ENCODE measurements at places on chromosomes 1 and 21.

DNA sequence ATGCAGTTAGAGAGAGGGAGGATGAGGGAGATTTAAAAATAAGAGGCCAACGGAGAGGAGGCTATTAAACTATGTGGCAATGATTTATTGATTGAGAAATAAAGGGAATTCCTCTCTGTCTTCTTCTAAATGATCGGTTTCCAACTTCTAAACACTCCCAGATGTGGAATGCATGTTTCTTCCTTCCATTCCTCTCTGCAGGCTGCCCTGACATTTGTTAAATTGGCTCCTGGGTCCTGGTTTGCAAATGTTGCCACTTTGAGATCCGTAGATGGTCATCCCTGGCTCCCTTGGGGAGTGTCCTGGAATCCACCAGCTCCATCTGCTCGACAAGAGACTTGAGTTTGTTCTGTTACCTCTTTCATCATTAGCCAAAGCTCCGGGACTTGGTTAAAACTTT, 10.3 kb upstream of the C1orf198 start:
- DNase-seq: no peak

GRCh38 chr1:87314091-87314490, 14.6 kb upstream of the LMO4 start:
- DNase-seq: no peak

DNA sequence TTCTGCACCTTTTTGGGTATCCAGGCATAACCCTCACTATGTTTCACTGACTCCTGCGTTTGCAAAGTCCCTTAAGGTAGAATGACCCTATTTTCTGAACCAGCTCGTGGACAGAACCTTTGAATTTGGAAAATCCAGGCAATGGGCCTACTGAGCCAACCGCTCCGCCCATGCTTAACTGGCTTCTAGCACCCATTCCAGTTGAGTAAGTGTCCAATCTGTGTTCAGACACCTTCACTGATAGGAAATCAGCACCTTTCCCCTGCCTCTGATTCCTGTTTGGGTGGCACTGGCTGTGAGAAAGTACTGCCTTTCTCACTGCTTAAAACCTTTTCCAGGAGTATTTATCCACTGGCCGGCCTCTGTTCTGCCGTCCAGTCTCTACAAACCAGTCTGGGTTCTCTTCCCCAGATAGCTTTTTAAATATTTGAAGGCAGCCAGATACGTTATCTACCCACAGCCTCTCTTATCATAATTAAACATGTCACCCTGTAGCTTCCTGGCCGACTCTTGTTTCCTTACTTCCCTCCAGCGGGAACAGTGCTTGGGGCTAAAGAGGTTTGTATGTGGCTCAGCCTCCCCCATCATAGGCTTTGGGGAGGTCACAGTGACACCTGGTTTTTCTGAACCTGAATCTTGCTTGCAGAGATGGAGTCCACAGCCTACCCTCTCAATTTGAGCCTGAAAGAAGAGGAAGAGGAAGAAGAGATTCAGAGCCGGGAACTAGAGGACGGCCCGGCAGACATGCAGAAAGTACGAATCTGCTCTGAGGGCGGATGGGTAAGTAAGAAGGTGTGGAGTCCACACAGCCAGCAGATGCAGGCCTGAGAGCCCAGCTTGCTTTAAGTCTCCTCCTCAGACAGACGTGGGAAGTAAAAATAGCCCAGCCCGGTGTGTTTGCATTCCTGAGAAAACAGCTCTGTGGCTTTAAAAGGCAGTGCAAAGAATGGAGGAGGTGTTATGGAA, 1.3 kb downstream of the POGK start:
- DNase-seq: no peak

DNA sequence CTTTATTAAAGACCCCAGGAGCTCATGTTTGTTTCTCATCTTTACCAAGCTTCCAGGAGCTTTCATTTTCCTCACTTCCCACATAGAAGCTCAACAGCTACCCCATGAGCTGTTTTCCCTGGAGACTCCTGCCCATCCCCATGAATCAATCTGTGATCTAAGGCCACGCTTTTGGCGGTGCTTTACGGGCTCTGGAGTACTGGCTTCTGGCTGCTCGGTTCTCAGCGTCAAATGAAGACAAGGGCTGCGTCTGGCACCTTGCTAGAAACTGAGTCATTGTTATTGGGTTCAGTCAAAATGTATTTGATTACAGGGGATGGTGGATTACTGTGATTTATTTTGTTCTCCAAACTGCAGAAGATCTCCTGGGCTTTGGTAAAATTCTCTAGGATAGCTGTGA, 39.9 kb downstream of the ACP6 start:
- DNase-seq: no peak

- no peak for DNase-seq
Measured at GRCh38 chr1:39666772-39667171, 5.1 kb downstream of the NT5C1A start.

DNA sequence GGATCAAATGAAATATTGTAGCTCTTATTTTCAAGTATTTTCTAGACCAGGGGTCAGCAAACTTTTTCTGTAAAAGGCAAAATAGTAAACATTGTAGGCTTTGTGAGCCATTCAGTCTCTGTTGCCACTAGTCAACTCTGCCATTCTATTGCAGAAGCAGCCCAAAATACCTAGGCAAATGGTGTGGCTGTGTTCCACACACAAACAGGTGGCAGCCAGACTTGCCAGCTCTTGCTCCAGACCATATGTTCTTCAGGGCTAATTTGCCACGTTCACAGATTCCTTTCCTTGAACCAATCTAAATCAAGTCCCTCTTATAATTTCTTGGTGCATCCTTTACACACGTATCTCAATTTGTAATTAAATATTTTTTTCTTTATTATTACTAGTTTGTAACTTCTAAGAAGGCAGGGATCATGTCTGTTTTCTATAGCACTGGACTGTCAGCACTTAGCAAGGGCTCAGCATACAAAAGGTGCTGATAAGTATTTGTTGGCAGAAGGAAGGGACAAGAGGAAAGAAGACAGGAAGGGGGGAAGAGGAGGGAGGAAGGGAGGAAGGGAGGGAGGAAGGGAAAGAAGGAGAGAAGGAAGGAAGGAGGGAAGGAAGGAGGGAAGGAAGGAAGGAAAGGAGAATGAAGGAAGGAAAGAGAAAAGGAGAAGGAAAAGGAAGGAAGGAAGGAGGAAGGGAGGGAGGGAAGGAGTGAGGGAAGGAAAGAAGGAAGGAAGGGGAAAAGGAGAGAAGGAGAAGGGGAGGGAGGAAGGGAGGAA, 106.5 kb upstream of the EDEM3 start:
- DNase-seq: no peak

GRCh38 chr1:219810451-219810850, 117.9 kb downstream of the SLC30A10 start:
- no peak for DNase-seq

- DNase-seq: no peak
Measured at GRCh38 chr21:28439788-28440187, 552.9 kb downstream of the LTN1 start.

- no peak for DNase-seq
Measured at GRCh38 chr21:33937931-33938339, 22.3 kb upstream of the ATP5PO start.

- DNase-seq: no peak
Measured at GRCh38 chr1:233566886-233567285, 47.0 kb upstream of the KCNK1 start.

DNA sequence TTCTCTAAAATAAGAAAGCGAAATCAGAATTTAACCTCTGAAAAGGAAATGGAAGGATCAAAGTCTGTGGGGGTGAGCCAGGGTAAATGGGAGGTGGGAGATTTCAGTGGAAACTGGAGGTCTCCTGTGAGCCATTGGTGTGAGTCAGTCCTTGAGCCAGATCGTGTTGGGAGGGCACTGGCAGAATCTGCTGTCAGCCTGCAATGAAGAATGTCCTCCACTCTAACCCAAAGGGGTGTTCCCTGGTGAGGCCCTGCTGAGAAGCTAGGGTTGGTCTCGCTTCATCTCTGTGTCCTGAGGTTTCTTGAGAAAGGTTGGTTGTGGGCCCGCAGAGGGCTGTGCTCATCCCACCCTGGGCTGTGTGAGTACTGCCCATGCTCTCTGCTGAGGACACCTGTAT, 2.4 kb downstream of the QSOX1 start:
- no peak for DNase-seq

DNA sequence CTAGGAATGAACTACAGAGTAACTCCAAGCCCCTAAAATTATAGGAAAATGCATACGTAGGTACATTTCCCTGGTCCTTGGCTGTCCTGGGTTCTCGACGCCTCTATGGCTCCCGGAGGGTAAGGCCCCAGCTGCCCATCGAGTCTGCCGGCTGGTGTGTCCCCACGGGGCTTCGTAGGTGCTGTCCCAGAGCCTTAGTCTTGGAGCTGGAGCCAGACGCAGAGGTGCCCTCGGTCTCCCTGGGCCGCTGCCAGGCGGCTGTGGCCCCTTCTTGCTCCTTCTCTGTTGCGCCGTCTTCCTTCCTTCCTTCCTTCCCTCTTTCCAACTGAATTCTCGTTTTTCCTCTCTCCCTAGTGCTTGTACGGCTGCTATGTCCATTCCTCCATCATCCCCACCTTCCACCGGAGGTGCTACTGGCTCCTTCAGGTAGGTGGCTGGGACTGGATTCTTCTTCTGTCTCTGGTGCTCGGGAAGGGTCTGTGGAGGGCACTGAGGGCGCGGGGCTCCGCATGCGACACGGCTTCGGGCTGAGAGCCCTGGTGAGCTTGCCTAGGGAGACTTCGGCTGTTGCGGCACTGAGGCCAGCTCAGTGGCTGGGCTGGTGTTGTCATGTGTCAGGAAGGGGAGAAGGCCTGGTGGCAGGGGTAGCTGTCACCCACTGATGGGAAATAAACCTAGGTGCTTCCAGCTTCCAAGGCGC, 303.5 kb upstream of the VAMP3 start:
- no peak for DNase-seq

Data from stimulated activated CD4-positive, alpha-beta T cell treated with anti-CD3 and anti-CD28 coated beads, Interleukin-4, amount 100 ng/mL, for 1 hour (primary cell).